Body of pancreas (tissue), 4 donors: ENCODE measurements at places on chromosomes 11 and 22. TPM values are rescaled to one million over a fixed set of nuclear protein-coding genes. Genes with fewer than 3 reads are reported as not detected.

Gene SLC22A8
- not detected for total RNA-seq

Gene SLC17A6
- total RNA-seq, result not detected

Gene OR2AG2
- under 0.01 TPM for total RNA-seq

Gene MLC1
- not detected for total RNA-seq

Gene PDE2A
- 29.3 TPM for total RNA-seq

- no peak overlapping the region for H3K27ac ChIP-seq
- no peak overlapping the region for H3K4me3 ChIP-seq
- no peaks in the 10 kb centered on the region for H3K36me3 ChIP-seq
- no peaks in the 10 kb centered on the region for H3K4me1 ChIP-seq
Measured at GRCh38 chr11:75029836-75030631, 41.3 kb downstream of the NEU3 start.

DNA sequence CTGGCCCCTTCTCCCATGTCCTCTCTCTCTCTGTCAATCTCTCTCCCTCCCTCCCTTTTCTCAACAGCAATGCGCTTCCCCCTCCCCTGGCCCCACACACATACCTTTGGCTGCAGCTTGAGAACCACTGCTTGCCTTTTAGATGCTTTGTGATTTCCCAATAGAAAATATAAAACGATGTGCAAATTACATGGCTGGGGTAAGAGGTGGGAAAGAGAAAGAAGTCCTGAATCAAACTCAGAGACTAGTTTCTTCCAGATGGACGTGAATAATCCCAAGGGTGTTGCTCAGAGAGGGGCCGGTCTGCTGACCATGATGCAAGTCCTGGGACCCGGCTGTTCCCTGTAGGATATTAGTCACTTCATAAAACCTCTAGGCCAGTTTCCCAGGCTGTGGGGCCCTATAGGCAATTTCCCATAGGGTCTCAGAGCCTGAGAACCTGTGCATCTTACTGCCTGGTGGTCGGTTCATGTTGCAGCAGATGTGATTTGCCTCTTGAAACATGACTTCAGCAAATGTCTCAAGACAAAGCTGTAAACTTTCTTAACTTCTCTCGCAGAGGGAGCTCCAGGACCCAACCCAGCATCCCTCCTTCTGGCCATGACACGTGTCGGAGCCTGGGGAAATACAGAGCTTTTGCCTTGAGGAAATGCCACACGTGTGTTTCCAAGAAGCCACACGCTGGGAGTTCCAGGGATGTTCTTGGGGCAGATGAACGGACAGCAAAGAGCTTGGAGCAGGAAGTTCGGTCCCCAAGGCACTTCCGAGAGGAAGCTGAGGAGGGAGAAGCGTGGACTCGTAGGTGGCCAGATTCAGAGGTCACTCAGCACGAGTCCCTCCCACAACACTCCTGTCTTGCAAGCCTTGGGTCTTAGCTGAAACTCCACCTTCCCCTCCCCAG, 34.5 kb upstream of the ETS1 start:
- no peak for DNase-seq
- H3K27ac ChIP-seq, result no peak overlapping the region
- peaks cover 10% of the 10 kb centered on the region for H3K4me1 ChIP-seq
- H3K36me3 ChIP-seq, result no peaks in the 10 kb centered on the region
- H3K4me3 ChIP-seq, result no peak overlapping the region

DNA sequence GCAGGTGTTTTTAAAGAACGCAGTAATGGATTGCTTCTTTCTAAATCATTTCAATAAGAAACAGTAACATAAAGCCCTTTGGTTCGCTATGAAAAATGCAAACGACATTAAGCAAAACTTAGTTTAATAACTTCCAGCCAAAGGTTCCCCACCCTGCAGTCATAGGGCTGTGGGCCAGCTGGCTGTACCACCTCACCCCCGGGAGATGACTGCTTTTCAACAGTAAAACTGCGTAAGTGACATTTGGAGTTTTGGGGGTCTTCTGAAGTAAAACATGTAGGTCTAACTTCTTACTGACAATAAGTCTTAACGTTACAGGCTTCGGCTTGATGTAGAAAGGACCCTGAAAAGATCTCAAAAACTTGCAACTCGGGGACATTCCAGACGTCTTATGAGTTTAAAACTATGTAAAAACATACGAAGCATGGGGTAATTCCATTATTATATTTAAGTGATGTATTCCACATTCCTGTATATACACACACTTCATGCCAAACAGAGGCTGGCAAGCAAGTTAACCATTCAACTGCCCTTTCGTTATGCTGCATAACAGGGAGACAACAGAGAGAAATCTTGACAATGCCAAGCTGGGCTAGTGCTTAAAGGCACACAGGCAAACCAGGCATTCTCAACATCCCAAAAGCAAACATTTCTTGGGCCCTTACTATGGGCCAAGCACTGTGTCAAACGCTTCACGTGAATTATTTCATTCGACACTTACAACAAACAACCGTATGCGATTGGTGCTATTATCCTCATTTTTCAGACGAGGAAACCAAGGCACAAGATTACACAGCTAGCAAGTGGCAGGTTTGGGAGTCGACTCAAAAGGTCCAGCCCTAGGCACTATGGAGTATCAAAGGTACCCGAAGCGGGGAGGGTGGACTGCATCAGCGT, 1.2 kb downstream of the MRTFA start:
- H3K4me1 ChIP-seq, result peaks cover 28% of the 10 kb centered on the region
- peak overlapping the region; percentile 97 for H3K4me3 ChIP-seq
- DNase-seq, result no peak
- no peaks in the 10 kb centered on the region for H3K36me3 ChIP-seq
- peak overlapping the region; percentile 89 for H3K27ac ChIP-seq
- no peaks in the 10 kb centered on the region for H3K27me3 ChIP-seq

DNA sequence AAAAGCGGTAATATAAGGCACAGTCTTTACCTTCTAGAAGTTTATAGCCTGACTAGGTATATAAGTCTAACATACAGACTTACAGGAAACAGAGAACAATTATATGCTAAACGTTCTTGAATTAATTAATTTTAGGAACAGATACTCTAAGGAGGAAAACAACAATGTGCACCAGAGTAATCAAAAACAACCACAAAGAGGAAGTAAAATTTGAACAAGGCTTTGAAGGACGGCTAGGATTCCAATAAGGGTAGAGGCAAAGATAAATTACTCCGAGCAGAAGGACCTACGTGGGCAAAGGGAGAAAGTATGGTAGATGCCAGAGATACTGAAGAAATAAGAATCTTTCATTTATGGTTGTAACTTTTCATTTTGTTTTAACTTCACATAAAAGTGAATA, 54.4 kb downstream of the ENTHD1 start:
- H3K27me3 ChIP-seq, result no peaks in the 10 kb centered on the region
- H3K4me1 ChIP-seq, result no peaks in the 10 kb centered on the region
- H3K36me3 ChIP-seq, result no peaks in the 10 kb centered on the region
- DNase-seq, result no peak

DNA sequence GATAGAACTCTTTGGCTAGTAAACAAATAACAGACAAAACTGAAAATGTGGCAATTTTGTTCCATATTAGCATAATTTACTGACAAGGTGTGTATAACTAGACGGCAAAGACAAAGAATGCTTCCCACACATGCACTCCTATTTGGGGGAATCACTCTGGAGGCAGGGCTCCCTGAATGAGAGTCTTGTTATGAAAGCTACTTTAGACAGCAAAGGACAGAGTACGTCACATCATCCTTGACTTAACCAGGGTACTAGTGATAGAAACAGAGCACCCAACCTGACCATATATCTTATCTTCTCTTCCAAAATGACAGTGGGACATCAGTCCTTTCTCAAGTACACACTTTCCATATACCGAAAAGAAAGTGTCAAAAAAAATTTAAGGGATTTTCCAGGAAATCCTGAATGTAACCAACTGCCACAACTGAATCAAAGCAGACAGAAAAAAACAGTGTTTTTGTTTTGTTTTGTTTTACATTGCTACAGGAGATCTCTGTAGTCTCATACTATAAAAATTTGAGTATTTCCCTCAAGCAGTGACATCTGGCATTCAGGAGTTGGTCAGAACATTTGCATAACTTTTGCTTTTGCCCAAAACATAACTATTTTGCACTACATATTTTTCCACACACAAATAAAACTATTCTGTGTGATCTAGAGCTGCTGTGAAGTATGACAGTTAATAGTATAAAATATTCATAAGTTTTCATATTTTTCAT, 98.9 kb downstream of the ARHGAP20 start:
- H3K27me3 ChIP-seq, result no peaks in the 10 kb centered on the region
- no peak for DNase-seq

GRCh38 chr11:128888034-128888985, 2.8 kb upstream of the KCNJ5 start:
- DNase-seq, result peak; percentile 52
- H3K4me3 ChIP-seq, result no peak overlapping the region
- peaks cover 66% of the 10 kb centered on the region for H3K4me1 ChIP-seq

DNA sequence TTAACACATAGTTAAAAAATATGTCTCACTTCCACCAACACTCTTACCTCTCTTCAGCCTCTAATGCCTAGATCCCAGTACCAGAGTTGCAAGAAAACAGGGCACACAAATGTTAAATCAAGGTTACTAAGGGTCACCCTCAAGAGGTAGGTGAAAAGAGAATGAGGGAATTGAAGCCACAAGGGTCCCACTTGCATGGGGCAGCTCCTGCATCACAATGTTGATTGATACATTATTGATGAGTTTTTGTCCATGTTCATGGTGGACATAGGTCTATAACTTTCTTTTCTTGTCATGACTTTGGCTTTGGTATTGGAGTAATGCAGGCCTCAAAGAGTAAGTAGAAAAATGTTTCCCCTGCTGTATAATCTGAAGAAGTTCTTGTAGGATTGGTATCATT, 46.0 kb upstream of the IGLL5 start:
- DNase-seq, result no peak
- no peak overlapping the region for H3K4me3 ChIP-seq
- no peak overlapping the region for H3K27ac ChIP-seq
- H3K36me3 ChIP-seq, result no peaks in the 10 kb centered on the region
- H3K4me1 ChIP-seq, result no peaks in the 10 kb centered on the region
